ENCODE measurements at places on chromosomes 11 and 22.

GRCh38 chr11:6196396-6196795 is 2.6 kb upstream of the OR52W1 start:
- DNase-seq: no peak

GRCh38 chr11:119049081-119049480 is 7.9 kb downstream of the HYOU1 start:
- DNase-seq: no peak

- DNase-seq: no peak
Observed at GRCh38 chr11:67267188-67268080, 1.2 kb downstream of the GRK2 start.

GRCh38 chr11:93524173-93524536 is 19.0 kb downstream of the SMCO4 start:
- DNase-seq: no peak

GRCh38 chr11:61846362-61847020 is 18.4 kb downstream of the FADS2 start:
- DNase-seq: no peak

- DNase-seq: peak; percentile 87
Observed at GRCh38 chr11:134224710-134225664, 516 bp downstream of the VPS26B start.

- no peak for DNase-seq
Observed at GRCh38 chr22:43110927-43111623, 525 bp downstream of the BIK start.

- DNase-seq: no peak
Observed at GRCh38 chr11:36257351-36257750, 31.9 kb downstream of the COMMD9 start.

DNA sequence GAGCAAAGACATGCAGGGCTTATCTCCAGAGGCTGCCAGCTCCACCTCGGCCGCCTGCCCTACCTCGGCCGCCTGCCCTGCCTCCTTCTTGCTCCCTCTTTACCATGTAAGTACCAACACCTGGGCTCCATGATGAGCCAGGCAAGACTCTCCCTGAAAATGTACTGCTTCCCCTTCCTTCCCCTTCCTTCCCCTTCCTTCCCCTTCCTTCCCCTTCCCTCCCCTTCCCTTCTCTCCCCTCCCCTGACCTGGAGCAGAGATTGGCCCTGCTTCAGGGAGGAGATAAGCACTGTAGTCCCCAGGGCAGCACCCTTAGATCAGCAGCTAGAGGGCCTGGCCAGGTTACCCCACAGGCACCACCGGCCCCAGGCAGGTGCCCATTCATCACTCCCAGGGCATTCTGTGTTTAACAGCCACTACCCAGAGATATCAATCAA is 25.4 kb upstream of the ADORA2A start:
- DNase-seq: no peak

DNA sequence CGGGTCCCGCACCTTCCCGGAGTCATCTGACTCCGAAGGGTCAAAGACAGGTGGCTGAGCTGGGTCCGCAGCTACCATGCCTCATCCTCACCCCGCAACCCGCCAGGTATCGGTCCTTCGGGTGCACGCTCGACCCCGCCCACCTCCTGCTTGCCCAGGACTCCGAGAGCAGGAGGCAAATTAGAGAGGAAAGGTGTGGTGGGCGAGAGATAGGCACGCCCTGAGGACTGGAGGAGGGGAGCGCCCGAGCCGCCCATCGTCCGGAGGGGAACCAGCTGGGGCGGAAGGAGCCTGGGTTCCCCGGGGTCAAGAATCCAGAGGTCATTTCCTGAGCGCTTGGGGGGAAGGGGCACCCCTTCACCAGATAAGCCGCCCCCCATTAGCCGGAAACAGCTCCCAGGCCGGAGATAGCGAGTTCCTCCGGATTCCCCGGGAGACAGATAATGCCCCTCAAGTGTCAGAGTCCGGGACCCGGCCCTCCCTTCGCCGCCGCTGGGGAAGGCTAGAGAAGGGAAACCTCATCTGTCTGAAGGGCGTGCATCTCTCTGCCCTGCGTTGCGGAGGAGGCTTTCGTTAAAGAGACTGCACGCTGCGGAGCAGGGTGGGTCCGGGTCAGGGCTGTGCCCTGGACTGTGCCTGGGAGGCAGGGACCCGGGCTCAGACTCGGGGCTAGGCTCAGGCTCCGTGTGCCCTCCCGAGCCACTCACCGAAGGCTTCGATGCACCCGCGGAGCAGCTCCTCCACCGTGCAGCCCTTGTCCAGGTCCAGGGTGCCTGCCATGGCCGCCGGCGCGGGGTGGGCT is 1.7 kb downstream of the RASGRP2 start:
- no peak for DNase-seq

DNA sequence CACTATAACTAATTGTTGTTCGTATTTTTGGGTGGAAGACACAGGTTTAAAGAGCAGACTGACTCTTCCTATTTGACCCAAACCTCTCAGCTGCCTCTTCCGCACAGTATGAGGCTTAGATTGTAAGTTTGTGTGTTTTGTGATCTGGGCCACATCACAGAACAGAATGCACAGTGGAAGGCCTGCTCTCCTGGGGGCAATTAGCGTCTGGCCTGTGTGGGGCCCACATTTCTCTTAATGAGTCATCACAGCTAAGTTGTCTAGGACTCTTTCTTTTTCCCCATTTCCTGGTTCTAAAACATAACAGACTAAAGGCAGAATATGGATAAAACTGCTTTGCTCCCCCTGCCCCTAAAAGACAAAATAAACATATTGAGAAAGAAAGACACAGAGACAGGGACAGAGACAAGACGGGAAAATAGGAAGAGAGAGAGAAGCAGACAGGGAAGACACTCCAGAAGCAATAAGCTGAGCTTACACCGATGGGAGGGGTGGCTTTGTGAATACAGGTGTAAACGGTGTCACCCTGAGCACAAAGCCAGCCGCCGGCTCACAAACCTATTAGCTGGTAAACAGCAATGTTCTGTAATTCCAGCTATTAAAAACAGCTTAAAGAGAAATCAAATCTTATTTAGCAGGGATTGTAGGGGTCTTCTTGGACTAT is 127.4 kb upstream of the OPCML start:
- no peak for DNase-seq

GRCh38 chr11:123438131-123438627 is 8.1 kb downstream of the GRAMD1B start:
- DNase-seq: no peak

- DNase-seq: no peak
Observed at GRCh38 chr11:64802370-64803157, 450 bp downstream of the MAP4K2 start.

DNA sequence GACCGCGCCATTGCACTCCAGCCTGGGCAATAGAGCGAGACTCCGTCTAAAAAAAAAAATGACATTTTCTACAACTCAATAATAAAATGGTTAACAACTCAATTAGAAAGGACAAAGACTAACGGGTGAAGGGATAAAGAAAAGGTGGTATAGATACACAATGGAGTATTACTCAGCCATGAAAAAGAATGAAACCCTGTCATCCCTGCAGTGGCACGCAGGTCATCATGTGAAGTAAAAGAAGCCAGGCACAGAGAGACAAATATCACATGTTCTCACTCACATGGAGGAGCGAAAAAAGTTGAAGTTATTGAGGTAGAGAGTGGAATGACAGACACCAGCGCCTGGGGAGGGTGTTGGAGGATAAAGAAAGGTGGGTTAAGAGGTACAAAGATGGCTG is 39.0 kb downstream of the WNT7B start:
- DNase-seq: no peak

DNA sequence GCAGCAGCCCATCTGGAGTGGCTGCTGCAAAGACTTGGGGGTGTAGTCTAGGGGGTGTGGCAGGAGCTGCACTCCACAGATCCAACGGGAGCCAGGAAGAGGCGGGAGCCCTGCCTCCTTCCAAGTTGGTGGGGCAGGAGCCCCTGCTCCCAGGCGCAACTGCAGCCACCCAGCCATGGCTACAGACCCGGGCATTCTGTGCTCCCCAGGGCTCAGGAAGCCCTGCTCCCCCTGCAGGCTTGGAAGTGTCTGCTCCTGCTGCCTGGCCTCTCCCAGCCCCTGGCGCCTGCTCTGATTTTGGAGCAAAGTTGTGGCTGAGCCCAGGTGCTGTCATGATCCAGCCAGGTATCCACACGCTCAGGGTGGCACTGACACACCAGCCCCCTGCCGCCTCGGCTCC is 58.5 kb downstream of the CCDC34 start:
- DNase-seq: no peak

- DNase-seq: no peak
Observed at GRCh38 chr11:2804701-2805387, 80.7 kb downstream of the CDKN1C start.

- DNase-seq: peak; percentile 41
Observed at GRCh38 chr11:105720096-105720495, 110.2 kb downstream of the GRIA4 start.

DNA sequence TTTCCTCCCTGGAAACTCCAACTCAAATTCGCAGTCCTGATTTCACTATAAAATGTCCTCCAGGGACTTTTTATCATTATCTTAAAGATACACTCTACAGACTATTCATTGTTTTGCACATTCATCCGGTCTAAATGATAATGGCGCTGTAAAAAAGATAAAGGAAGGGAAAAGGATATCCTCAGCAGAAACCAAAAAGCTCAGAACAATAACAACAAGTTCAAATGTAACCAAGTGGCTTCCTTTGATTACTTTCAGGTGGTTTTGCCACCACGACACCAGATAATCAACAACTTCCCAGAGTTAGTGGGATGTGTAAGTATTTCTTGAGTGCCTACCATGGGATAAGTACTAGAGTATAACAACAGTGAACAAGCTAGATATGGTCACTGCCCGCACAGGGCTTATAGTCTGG is 26.3 kb downstream of the PRCP start:
- no peak for DNase-seq

DNA sequence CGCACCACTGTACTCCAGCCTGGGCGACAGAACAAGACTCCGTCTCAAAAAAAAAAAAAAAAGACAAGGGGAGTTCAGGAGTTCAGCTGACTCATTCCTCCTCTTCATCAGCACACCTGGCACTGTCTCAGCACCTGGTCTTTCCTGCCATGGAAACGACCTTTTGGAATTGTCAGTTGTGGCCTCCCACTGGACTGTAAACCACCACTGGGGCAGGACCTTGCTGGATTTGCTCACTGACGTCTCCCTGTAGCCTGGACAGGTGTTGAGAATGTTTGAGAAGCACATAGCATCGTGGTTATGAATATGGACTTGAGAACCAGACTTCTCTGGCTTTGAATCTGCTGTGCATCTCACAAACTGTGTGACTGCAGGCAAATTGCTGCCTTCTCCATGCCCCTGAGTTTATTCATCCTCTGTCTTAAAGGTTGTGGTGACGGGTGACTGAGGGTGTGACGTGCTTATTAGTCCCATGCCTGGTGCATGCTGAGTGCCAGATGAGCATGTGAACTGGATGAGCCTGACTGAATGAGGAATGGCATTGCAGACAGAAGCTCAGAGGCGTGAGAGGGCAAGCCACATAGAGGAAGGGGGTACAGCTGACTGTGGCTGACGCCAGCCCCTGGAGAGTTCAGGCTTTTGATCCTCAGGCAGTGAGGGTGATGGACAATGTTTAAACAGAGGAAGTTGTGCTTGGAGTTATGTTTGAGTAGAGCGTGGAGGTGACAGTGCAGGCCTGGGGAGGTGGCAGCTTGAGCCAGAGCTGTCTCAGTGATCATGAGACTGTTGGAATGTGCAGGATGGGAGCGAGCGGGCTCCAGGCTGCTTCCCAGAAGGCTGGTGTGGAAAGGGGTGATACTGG is 12.7 kb downstream of the TOM1 start:
- DNase-seq: no peak

GRCh38 chr11:118957968-118958367 is 1.9 kb downstream of the UPK2 start:
- DNase-seq: no peak

GRCh38 chr22:48950151-48950915 is 877.3 kb downstream of the BRD1 start:
- DNase-seq: no peak

GRCh38 chr11:67060111-67060522 is 3.5 kb downstream of the RHOD start:
- no peak for DNase-seq

GRCh38 chr11:12247543-12248254 is 129.7 kb upstream of the PARVA start:
- no peak for DNase-seq

- DNase-seq: peak; percentile 83
Observed at GRCh38 chr11:117807482-117808327, 10.7 kb upstream of the DSCAML1 start.

- DNase-seq: no peak
Observed at GRCh38 chr11:27217948-27218420, 145.0 kb downstream of the CCDC34 start.

DNA sequence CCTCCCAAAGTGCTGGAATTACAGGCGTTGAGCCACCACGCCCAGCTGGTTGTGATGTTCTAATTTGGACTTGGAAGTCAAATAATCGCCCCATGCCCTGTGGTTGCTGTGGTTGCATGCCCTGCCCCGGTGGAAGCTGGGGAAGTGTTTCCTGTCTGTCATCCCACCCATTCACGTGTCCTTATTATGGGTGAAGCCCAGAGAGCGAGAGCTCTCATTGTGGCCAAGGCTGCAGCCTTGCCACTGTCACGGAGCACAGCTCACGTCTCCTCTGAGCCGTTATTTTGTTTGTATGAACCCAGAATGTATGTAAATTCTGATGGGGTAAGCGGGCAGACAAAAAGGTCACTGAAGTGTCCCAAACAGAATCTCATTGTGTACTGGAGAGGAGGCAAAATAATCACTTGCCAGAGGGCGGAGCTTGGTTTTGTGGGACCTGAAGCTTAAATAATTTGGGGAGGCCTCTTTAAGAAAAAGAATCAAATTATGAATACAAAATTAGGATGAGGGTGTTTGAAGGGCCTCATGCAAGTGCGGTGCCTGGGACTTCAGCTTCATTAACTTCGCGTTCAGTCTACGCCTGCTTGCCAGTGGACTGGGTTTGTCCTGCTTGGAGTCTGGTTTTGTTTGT is 25.8 kb upstream of the TREH start:
- peak; percentile 78 for DNase-seq

DNA sequence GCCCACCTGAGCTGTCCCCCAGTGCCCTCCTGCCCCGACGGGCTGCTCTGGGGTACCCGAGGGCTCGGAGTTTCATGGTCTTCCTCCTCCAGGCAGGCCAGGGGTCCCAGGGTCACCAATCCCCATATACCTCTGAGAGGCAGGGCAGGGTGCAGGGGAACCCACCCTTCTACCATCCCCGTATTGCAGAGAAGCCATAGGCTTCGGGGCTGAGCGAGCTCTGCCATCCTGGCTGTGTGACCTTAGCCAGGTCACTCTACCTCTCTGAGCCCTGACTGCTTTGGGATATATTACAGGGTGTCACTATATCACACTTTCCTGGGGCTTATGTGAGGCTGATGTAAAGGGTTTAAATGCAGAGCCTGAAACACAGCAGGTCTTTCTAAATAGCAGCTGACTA is 57.4 kb downstream of the NAT10 start:
- DNase-seq: no peak

GRCh38 chr22:11360632-11361031 is 4167.4 kb upstream of the OR11H1 start:
- DNase-seq: peak; percentile 2

DNA sequence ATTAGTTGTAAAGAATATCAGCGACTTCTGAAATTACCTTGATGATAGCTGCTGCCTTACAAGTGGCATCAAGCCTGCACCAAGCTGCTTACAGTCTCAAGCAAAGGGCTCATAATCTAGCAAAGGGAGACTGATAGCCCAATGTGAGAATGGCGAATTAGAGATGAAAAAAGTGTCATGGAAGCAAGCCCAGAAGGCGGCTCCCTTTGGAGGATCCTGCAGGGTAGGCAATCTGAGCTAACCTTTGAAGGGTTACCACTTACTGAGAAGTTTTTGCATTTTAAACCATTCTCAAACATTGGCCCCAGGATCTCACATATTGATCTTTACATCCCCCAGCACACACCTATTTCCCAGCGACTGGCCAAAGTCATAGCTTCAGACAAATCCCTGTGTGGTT is 18.5 kb downstream of the GAB2 start:
- DNase-seq: no peak
